Ovary (tissue), 10 donors: ENCODE measurements at places on chromosomes 7 and 10.

DNA sequence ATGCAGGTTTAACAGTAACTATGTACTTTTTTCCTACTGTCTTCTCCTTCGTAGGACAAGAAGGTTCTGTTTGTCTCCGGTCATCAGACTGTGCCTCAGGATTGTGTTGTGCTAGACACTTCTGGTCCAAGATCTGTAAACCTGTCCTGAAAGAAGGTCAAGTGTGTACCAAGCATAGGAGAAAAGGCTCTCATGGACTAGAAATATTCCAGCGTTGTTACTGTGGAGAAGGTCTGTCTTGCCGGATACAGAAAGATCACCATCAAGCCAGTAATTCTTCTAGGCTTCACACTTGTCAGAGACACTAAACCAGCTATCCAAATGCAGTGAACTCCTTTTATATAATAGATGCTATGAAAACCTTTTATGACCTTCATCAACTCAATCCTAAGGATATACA lies 2.4 kb downstream of the DKK1 start:
- H3K4me1 ChIP-seq: peaks cover 3% of the 10 kb centered on the region
- no peak for DNase-seq
- no peak overlapping the region for H3K4me3 ChIP-seq
- H3K27ac ChIP-seq: no peak overlapping the region
- H3K36me3 ChIP-seq: no peaks in the 10 kb centered on the region

- H3K27me3 ChIP-seq: no peaks in the 10 kb centered on the region
- H3K36me3 ChIP-seq: no peaks in the 10 kb centered on the region
Measured at GRCh38 chr10:79929409-79929904, 19.4 kb downstream of the SFTPD start.

DNA sequence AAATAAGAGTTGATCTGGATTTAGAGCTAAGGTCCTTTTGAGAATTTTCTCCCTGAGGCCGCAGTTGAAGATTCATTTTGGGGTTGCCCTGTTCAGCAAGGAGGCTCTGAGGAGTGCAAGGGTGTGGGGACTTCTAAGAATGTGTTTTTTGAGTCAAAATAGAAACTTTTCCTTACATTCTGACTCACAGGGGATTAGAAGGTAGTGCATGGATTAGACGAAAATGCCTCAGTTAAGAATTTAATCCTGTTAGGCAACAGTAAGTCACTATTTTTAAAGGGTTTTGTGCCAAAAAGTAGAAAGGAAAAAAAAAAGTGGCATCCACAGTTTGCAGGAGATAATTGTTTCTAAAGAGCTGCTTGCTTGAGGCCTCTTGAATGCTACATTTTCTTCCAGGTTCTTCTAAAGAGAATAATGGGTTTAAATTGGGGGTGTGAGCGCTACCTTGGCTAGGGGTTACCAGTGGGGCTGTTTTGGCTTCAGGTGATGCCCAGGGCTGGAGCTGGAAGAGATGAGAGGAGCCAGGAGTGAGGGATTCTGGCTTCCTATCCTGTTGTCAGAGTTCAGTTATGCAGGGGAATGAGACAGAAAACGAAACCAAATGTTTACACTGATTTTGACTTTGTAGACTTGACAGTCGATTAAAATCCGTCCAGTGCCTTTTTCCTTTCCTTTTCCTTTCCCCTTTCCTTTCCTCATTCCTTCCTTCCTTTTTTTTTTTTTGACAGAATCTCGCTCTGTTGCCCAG lies 52.9 kb downstream of the BAMBI start:
- H3K27me3 ChIP-seq: no peaks in the 10 kb centered on the region
- H3K4me1 ChIP-seq: peaks cover 14% of the 10 kb centered on the region
- DNase-seq: no peak
- H3K27ac ChIP-seq: no peak overlapping the region
- no peak overlapping the region for H3K4me3 ChIP-seq
- H3K36me3 ChIP-seq: no peaks in the 10 kb centered on the region

- no peaks in the 10 kb centered on the region for H3K4me1 ChIP-seq
- DNase-seq: no peak
- no peak overlapping the region for H3K27ac ChIP-seq
- no peak overlapping the region for H3K4me3 ChIP-seq
- H3K27me3 ChIP-seq: no peaks in the 10 kb centered on the region
- H3K36me3 ChIP-seq: no peaks in the 10 kb centered on the region
Measured at GRCh38 chr10:85531706-85532105, 834.9 kb downstream of the GRID1 start.

DNA sequence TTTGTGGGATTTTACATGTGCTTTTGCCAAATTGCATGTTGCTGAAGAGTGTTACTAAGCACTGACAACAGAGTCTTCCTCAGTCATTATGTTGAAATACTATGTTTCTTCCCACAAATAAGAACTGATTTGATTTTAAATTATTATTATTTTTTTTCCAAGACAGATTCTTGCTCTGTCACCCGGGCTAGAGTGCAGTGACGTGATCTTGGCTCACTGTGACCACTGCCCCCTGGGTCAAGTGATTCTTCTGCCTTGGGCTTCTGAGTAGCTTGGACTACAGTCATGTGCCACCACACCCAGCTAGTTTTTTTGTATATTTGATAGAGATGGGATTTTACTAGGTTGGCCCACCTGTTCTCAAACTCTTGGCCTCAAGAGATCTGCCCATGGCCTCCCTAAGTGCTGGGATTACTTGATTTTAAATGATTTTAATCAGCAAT lies 42.3 kb downstream of the MINPP1 start:
- H3K27me3 ChIP-seq: no peaks in the 10 kb centered on the region
- no peak overlapping the region for H3K27ac ChIP-seq

DNA sequence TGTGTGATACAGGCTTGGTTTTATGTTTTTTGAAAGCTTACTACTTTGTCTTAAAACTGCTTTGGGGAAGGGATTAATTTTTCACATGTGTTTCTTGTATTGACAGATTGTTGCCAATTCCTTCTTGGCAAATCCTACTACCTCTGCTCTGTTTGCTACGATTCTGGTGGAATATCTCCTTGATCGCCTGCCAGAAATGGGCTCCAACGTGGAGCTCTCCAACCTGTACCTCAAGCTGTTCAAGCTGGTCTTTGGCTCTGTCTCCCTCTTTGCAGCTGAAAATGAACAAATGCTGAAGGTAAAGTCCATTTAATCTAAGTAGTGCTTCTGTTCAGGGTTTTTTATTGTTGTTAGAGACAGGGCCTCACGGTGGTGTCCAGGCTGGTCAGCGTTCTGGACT lies 33.6 kb downstream of the TRRAP start:
- no peaks in the 10 kb centered on the region for H3K4me1 ChIP-seq
- DNase-seq: no peak
- H3K27me3 ChIP-seq: no peaks in the 10 kb centered on the region
- no peak overlapping the region for H3K4me3 ChIP-seq

GRCh38 chr10:51846856-51847506 lies 147.6 kb upstream of the CSTF2T start:
- H3K27ac ChIP-seq: no peak overlapping the region
- H3K4me1 ChIP-seq: no peaks in the 10 kb centered on the region
- no peak for DNase-seq
- H3K36me3 ChIP-seq: no peaks in the 10 kb centered on the region
- H3K4me3 ChIP-seq: no peak overlapping the region

DNA sequence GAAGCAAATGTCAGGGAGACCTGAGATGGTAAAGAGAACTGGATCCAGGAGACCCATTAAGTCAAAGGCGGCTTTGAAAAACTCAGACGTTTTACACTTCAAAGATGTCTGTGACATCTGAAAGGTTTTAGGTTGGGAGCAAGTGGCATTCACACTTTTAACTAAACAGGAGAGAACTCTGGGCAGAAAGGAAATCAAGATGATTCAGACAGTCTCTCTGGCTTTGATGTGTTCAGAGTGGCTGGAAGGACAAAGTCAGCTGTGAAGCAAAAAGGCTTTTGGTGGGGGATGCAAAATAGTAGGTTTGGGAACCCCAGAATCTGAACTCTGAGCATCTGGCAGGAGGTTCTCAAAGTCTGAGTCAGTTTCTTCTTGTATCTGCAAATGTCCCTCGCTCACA lies 66.6 kb downstream of the PRKCQ start:
- DNase-seq: no peak
- no peaks in the 10 kb centered on the region for H3K4me1 ChIP-seq
- H3K36me3 ChIP-seq: no peaks in the 10 kb centered on the region
- no peak overlapping the region for H3K27ac ChIP-seq

- DNase-seq: no peak
- no peaks in the 10 kb centered on the region for H3K27me3 ChIP-seq
- no peaks in the 10 kb centered on the region for H3K36me3 ChIP-seq
Measured at GRCh38 chr7:97271619-97272018, 154.1 kb downstream of the SDHAF3 start.

- no peaks in the 10 kb centered on the region for H3K36me3 ChIP-seq
- peaks cover 5% of the 10 kb centered on the region for H3K4me1 ChIP-seq
- DNase-seq: no peak
- no peak overlapping the region for H3K27ac ChIP-seq
- H3K27me3 ChIP-seq: no peaks in the 10 kb centered on the region
Measured at GRCh38 chr7:70612811-70613210, 519.1 kb upstream of the GALNT17 start.

GRCh38 chr10:767211-767610 lies 77.7 kb upstream of the DIP2C start:
- H3K36me3 ChIP-seq: no peaks in the 10 kb centered on the region
- no peak overlapping the region for H3K27ac ChIP-seq
- H3K4me1 ChIP-seq: no peaks in the 10 kb centered on the region
- DNase-seq: no peak

DNA sequence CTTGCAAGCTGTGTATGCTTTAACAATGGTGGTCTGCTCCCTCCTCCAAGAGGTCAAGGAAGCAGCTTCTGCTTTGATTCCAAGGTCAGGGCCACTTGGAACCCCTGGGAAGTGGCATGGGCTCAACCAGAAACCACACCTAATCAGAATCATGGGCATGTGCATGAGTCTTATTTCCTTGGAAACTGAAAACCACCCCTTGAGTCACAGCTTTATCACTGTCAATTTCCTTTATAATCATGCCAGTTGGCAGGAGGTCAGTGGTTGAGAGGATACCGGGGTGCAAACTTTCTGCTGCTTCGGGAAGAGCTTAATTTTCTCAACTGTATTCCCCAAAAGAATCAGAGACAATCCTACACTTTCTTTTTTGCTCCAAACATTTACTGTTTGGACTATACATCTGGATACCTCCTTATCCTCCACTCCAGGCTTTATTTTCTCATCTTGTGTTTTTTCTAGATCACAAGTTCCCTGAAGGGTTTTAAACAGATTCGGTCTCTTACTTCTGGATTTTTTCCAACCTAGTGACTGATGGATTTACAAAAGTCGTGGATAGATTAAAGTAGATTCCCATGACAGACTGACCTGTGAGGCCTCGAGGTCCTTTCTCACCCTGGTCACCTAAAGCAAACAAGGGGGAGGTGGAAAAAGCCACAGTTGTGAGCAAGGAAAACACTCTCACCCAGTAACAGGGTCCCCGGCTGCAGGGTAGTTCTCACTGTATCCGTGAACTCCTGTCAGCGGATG lies 36.0 kb downstream of the COL17A1 start:
- DNase-seq: no peak
- H3K4me3 ChIP-seq: no peak overlapping the region
- H3K36me3 ChIP-seq: no peaks in the 10 kb centered on the region
- no peaks in the 10 kb centered on the region for H3K4me1 ChIP-seq
- no peaks in the 10 kb centered on the region for H3K27me3 ChIP-seq
- no peak overlapping the region for H3K27ac ChIP-seq

DNA sequence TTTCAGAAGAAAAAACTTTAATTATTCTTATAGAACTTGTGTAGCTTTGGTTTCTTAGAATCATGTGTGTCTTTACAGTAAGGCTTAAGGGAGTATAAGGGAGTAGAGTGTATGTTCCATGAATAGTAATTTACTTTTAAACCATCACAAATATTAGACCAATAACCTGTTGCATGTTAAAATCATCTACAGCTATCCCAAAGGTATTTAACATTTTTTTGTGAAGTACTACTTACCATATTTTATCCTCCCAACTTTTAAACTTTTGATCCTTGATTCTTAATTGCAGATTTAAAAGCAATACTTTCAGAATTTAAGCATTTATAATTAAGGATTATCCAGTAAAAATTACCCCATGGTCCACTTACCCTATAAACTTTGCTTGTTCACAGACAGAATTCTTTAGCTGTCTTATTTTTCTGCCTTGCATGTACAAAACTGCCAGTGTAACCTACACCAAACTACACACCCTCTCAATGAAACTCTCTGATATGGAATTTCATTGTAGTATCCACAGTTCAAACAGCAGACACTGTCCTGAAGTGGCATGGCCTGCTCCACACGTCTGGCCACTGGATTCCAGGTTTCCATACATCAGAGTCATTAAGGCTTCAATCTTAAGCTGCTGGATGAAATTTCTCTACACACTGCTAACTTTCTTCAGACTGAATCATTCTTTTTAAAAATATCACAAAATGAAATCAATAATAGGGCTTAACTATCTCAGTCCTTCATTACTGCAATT lies 5.8 kb downstream of the GLI3 start:
- no peak overlapping the region for H3K27ac ChIP-seq
- H3K4me3 ChIP-seq: no peak overlapping the region
- no peak for DNase-seq
- H3K4me1 ChIP-seq: peaks cover 7% of the 10 kb centered on the region

DNA sequence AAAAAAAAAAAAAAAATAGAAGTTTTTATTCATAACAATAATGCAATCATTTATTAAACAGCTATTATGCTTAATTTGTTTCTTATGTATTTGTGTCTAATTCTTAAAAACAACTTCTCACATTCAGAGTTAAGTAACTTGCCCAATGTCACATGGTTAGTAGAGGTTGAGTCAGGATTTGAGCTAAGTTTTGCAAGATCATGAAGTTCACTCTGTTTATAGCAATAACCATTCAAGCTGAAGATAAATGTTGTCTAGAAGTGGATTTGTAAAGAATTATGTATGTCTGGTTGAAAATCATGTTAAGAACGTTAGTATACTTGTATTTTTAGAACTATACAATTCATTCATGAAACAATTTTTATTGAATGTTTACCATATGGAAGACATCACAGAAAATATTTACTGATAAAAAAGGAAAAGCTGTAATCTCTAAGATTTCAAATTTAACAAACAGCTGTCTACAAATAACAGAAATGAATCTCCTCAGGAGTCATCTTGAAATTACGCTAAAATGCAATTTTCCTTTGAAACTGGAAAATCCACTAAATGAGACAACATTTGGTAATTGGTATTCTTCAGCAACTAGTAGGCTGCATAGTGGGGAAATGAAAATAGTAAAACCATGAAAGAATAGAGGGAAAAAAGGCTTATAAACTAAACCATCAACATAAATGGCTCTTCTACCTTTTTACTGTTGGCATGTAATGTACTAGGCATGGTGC lies 70.5 kb upstream of the AHR start:
- H3K4me1 ChIP-seq: no peaks in the 10 kb centered on the region
- H3K27me3 ChIP-seq: no peaks in the 10 kb centered on the region
- H3K36me3 ChIP-seq: no peaks in the 10 kb centered on the region
- no peak for DNase-seq
- no peak overlapping the region for H3K27ac ChIP-seq
- no peak overlapping the region for H3K4me3 ChIP-seq

GRCh38 chr7:77657427-77658224 lies 38.6 kb upstream of the RSBN1L start:
- no peak overlapping the region for H3K27ac ChIP-seq
- no peaks in the 10 kb centered on the region for H3K36me3 ChIP-seq
- H3K4me1 ChIP-seq: no peaks in the 10 kb centered on the region
- no peak overlapping the region for H3K4me3 ChIP-seq

GRCh38 chr10:11227103-11227502 lies 209.4 kb downstream of the CELF2 start:
- H3K4me3 ChIP-seq: no peak overlapping the region
- no peaks in the 10 kb centered on the region for H3K27me3 ChIP-seq
- H3K4me1 ChIP-seq: no peaks in the 10 kb centered on the region
- no peak for DNase-seq
- no peak overlapping the region for H3K27ac ChIP-seq
